ENCODE measurements at places on chromosomes 7 and 10. TPM values are rescaled to one million over a fixed set of nuclear protein-coding genes. Genes with fewer than 3 reads are reported as not detected.

Gene SYPL1
- total RNA-seq, result 17.5 TPM

GRCh38 chr7:111540199-111540815 is 22.0 kb downstream of the IMMP2L start:
- DNase-seq, result no peak

DNA sequence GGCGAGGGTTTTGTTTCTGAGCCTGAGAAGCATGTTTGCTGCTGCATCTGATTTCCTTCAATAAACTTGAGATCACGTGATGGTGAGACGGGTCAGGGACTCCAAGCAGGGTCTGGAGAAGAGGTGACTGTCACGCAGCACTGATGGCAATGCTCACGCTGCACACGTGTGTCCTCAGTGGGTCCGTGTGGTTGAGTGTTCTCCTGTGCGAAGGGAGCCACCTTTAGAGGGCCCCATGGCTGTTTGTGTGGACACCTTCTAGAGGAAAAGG is 100.4 kb downstream of the WDR37 start:
- DNase-seq, result no peak

DNA sequence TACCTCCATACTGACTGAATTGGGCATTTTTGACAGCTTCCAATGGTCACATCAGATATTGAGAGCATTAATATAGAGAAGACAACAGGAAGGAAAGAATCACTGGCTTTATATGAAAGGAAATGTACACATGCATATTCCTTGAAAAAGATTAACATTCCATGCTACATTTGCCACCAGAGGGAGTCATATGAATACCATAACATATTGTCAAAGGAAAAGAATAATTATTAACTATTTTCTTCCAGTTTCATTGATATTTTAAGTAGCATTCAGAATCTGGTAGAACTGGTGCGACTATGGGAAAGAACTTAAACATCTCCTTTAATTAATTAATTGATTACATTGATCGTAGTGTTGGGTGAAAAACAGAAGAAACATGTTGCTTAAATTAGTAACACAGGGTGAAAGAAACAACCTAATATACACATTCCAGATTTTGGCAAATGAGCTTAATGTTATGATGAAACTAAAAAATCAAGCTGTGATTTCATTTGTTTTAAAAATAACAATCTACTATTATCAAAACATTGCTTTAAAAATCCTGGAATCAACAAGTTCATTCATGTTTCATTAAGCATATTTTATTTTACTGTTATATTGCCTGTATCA is 71.5 kb downstream of the GPR85 start:
- DNase-seq, result no peak

- no peak for DNase-seq
Observed at GRCh38 chr7:115578576-115578975, 452.0 kb downstream of the TFEC start.

Gene CBLL1
- 44.1 TPM for total RNA-seq

Measured in ascending aorta (tissue), 2 donors.